ENCODE measurements at places on chromosomes 16 and 17. TPM values are rescaled to one million over a fixed set of nuclear protein-coding genes. Genes with fewer than 3 reads are reported as not detected.

ATP2A1 gene
- total RNA-seq = 0.33 TPM

GRCh38 chr17:3710951-3711383 lies 12.7 kb upstream of the HASPIN start:
- DNase-seq = no peak

DNA sequence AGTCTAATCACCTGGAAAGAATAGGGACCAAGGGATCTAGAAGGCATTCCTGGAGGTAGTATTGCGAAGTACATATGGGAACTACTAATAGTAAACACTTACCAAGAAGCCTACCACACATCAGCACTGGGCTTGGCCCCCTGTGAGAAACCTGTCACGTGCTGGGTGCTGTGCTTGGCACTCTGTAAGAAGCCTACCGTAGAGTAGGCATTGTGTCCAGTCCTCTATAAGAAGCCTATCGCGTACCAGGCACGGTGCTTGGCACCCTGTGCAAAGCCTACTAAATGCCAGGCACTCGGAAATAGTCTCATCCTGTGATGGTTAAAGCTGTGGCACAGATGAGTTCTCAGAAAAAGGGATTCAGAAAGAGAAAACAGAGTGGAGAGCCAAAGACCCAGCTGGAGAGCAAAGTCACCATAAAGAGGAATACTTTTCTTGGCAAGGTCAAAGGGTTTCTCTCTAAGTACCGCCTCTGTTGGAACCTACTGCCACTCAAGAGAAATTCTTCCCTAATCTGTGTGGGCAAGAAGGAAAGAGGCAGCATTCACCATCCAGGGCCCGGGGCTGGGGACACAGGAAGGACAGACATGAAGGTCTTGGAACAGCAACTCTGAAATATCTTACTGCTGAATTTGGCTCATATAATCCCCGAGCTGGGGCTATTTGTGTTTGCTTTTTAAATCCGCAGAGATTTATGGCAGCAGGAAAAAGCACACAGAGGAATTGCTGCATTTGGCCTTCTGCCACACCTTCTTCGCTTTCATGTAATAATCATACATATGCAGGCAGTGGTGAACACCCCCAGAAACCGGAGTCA lies 81.8 kb downstream of the VAT1L start:
- peak; percentile 19 for DNase-seq

KRTAP3-2 gene
- total RNA-seq = not detected

DNA sequence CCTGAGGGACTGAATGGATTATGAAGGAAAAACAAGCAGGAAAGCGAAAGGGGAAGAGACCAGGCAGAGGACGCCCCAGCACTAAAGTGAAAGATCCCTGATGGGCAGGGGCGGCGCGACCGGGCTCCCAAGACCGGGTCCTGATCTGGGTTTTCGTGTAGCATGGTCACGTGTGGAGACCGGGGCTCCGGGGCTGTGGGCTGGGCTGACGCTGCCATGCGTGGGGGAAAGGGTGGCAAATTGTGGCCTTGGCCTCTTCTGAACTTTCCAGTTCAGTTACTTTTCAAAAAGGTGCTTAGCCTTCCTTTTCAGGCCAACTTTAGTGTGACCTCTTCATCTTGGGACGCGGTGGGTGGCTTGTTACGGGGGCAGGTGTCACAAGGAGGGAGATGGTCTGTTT lies 57.5 kb downstream of the METRNL start:
- DNase-seq = no peak

ATP6V0C gene
- 45.4 TPM for total RNA-seq

DNA sequence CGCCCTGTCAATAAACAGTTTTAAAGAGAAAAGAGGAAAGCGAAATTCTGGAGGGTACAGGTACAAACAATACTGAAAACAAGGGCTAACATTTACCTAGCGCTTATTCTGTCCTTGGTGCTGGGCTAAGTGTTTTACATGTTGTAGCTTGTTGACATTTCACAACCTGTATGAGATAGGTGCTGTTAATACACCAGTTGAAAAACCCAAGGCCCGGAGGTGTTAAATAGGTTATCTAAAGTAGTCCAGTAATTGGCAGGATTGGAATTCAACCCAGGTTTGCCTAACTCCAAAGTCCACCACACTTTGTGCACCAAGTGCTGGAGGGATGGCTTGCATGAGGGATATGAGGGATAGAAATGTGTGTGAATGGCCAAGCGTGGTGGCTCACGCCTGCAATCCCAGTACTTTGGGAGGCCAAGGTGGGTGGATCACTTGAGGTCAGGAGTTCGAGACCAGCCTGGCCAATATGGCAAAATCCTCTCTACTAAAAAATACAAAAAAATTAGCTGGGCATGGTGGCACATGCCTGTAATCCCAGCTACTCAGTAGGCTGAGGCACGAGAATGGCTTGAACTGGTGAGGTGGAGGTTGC lies 2.9 kb downstream of the ATP6V0D1 start:
- DNase-seq = no peak

CCT6B gene
- total RNA-seq = 4.4 TPM

- DNase-seq = no peak
Measured at GRCh38 chr16:4689091-4689671, 4.2 kb upstream of the NUDT16L1 start.

GRCh38 chr16:72846594-72846993 lies 201.3 kb downstream of the ZFHX3 start:
- no peak for DNase-seq

DNA sequence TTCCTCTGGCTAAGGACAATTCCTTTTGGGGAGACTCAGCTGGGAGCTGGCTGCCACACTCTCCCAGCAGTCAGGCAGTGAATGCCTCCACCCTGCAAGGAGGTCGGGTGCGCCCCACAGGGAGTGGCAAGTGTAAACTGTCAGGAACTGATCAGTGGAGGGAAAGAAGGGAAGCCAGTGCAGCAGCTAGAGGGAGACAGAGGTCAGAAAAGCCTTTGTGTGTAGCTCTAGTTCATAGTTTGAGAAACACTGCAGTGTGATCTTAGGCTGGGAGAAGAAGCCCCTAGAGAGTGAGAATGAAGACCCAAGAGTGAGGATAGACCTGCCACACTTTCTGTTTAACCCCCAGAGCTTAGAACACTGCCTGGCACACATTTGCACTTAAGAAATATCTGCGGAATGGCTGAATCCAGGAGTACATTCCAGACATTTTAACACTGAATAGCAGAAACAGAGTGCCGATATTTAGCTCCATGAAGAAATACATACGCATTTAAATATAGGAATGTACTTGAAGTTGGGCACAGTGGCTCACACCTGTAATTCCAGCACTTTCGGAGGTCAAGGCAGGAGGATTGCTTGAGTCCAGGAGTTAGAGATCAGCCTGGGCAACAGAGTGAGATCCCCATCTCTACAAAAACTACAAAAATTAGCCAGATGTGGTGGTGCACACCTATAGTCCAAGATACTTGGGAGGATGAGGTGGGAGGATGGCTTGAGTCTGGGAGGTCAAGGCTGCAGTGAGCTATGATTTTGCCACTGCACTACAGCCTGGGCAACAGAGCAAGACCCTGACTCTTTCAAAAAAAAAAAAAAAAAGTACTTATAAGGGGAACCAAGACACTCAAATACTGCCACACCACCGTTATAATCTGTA lies 11.1 kb upstream of the SLC5A11 start:
- DNase-seq = no peak

DNA sequence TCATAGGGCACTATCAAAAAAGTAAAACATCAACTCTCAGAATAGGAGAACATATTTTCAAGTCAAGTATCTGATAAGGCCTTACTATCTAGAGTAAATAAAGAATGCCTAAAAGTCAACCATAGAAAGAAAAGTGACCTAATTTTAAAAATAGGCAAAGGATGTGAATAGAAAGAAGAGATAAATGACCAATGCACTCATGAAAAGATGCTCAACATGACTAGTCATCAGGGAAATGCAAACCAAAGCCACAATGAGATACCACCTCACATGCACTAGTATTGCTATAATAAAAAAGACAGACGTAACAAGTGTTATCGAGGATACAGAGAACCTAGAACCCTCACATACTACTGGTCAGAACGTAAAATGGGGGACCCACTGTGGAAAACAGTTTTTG lies 90.8 kb downstream of the DYNLRB2 start:
- DNase-seq = no peak

DNA sequence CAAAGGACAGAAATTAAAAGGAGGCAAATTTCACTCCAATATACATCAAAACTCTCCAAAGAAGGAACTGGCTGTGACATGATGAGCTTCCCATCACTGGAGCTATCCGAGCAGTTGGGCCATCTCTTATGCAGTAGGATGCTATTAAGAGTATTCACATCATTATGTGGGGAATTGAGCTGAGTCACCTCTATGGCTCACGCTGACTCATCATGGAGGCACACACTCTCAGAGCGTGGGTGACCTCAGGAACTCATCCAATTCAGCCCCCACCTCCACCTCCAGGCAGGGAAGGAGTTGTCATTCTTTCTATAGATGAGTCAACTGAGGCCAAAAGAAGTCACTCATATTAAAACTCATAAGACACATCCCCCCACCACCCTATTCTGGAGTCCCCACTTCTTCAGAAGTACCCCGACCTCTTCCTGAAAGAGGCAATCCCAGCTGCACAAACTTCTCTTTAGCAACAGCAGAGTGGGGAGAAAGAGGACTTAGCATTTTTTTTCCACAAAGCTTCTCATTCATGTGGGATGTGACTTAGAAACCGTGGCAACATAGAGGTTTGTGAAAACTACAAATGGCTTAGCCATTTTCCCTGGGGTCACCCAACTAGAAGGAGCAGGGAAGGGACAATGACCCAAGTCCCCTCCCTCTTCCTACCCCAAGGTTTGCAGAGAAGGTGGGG lies 32.5 kb downstream of the ABCC12 start:
- no peak for DNase-seq

- DNase-seq = no peak
Measured at GRCh38 chr16:87160701-87161337, 156.4 kb downstream of the C16orf95 start.

GAS2L2 gene
- 0.29 TPM for total RNA-seq

DNA sequence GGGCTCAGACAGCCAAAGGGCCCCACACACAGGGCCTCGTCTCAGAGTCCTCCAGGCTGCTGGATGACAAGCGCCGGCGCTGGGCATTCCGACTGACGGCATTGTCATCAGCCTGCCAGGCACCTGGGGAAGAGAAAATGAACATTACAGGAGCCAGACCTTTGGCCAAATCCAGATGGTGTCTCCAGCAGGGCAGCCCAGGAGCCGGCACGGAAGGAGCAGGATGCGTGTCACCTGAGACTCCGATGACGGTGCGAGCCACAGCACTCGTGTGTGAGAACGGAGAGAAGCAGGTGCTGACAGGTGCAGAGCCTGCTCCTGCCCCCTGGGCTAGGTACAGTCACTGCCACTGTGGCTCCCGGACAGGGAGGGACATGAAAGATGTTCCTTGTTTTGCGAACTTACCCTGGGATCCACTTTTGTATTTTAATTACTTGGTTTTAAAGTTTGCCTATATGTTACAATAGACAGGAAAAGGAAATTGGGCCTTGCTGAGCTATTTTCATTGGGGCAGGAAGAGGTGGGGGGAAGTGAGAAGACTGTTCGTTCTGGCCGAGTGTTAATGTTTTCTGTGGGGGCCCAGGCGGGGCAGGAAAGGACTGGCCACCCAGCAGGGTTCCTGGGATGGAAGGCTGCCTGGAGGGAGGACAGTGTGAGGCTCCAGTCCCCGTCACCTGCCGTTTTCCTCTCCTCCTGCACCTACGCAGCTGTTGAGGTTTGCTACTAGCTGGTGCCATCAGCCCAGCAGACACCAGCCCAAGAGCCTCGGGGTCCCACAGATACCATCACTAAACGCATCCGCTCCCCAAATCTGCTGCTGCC lies 4.4 kb upstream of the FOXJ1 start:
- DNase-seq = peak; percentile 49

FBXL16 gene
- total RNA-seq = not detected

DNA sequence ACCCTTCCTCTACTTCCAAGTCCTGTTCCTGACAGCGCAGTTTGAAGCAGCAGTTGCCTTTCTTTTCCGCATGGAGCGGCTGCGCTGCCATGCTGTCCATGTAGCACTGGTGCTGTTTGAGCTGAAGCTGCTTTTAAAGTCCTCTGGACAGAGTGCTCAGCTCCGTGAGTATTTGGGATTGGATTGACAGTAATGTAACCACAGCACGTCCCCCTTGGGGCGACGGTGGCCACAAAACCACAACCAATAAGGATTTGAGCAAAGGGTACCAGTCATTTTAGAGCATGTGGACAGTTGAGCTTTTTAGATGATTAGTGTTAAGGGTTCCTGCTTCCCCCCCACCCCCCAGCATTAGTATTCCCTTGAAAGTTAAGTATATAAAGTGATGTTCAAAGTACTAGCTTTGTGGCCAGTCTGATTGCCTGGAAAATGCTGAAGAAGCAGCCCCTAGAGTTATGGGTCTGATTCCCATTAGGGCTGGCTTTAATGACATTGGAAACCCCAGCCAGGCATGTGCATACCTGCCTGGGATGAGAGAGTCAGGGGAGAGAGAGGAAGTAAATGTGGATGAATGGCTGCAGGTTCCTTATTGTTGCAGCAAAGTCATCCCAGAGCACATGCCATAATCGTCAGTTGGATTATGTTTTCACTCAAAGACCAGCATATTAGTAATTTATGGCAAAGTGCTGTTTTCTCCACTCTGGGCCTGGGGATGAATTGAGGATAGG lies 31.6 kb upstream of the SLC12A3 start:
- no peak for DNase-seq

- DNase-seq = no peak
Measured at GRCh38 chr16:46743232-46743719, 4.9 kb downstream of the MYLK3 start.

DNA sequence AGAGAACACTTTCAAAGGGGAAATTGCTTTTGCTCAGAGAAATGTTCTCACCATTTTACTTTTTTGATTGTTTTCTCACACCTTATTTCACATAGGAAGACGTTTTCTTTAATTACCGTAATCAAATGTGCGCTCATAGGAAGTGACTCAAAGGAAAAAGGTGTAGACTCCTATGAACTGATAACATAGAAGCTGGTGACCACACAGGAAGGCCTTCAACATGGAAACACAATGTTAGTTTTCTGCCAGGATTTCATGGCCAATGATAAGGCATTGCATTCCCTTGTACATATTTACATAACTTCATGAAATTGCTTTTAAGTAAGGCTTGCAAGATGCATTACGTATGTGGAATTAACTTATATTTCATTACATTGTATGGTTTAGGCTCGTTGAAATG lies 40.9 kb upstream of the KCNJ16 start:
- DNase-seq = no peak

STUB1 gene
- 184 TPM for total RNA-seq

GRCh38 chr17:52762147-52762793 lies 603.8 kb upstream of the CA10 start:
- no peak for DNase-seq

DNA sequence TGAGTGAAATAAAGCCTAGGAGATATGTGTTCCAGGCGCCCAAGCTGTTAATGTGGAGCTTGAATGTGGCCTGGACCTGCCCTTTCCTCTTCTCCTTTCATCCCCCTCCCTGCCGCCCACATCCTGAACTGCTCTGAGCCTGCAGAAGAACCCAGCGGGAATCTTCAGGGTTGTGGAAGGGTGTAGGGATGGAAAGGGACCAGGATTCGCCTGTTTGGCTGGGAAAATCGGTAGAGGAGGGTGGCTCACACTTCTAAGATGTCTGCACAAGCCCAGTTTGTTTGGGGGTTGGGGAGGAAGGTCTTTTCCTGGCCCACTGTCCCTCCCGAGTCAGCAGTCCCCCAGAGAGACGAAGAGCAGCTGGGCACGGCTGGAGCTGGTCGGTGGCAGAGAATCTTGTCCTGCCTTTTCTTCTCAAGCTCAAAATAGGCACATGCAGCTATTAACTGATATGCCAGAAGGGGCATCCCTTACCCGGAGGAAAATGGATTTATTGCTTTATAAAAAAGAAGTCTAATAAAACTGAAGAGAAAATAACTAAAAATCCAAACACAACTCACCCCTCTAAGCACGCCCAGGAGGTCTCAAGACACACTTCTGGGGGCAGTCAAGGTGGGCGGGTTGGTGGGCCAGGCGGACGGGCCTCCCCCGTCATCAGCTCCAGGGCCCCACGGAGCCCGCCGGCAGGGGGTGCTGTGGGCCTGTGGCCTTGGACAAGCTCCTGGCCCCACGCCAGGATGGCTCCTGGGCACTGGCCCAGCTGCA lies 11.5 kb upstream of the PITPNA start:
- peak; percentile 87 for DNase-seq
